ENCODE measurements at places on chromosomes 11 and 22. TPM values are rescaled to one million over a fixed set of nuclear protein-coding genes. Genes with fewer than 3 reads are reported as not detected.

Gene PNPLA5
- not detected for total RNA-seq

Gene AASDHPPT
- 69.2 TPM for total RNA-seq

Gene SLC22A12
- total RNA-seq: not detected

Gene SCN3B
- total RNA-seq: 0.11 TPM

Gene KRTAP5-10
- 0.53 TPM for total RNA-seq

DNA sequence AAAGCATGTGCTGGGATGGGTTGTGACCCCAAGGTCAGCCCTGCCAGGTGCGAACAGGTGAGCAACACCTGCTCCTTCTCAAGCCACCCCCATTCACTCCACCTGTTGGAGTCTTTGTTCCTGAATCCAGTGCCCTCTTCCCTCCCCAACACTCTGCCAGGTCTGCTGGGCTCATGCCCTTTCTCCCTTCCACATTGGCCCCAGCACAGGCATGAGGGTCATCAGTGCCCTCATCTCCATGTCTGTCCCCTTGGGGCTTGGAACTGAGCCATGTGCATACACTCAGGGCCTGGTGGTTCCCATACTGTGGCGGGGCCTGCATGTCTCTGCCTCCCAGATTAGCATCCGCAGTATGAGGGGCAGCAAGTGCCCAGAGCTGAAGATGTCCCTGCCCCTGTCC lies 19.1 kb downstream of the RFPL2 start:
- no peak for DNase-seq

- DNase-seq: no peak
Measured at GRCh38 chr11:76234416-76235232, 28.3 kb upstream of the WNT11 start.

- DNase-seq: no peak
Measured at GRCh38 chr11:45858751-45859398, 11.6 kb downstream of the CRY2 start.

DNA sequence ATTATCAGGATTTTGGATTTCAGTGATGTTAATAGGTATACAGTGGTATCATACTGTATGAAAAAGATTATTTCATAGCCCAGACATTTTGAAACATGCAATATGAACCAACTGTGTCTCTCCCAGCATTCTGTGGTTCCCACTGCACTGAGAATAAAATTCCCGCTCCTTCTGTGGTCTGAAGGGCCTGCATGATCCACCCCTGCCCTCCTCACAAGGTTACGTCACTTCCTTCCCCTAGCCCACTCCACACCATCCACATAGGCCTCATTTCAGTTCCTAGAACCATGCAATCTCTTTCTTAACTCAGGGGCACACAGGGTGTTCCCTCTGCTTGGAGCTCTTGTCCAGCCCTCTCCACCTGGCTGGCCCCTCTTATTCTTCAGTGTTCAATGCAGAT lies 103.1 kb downstream of the TSPAN18 start:
- DNase-seq: no peak

DNA sequence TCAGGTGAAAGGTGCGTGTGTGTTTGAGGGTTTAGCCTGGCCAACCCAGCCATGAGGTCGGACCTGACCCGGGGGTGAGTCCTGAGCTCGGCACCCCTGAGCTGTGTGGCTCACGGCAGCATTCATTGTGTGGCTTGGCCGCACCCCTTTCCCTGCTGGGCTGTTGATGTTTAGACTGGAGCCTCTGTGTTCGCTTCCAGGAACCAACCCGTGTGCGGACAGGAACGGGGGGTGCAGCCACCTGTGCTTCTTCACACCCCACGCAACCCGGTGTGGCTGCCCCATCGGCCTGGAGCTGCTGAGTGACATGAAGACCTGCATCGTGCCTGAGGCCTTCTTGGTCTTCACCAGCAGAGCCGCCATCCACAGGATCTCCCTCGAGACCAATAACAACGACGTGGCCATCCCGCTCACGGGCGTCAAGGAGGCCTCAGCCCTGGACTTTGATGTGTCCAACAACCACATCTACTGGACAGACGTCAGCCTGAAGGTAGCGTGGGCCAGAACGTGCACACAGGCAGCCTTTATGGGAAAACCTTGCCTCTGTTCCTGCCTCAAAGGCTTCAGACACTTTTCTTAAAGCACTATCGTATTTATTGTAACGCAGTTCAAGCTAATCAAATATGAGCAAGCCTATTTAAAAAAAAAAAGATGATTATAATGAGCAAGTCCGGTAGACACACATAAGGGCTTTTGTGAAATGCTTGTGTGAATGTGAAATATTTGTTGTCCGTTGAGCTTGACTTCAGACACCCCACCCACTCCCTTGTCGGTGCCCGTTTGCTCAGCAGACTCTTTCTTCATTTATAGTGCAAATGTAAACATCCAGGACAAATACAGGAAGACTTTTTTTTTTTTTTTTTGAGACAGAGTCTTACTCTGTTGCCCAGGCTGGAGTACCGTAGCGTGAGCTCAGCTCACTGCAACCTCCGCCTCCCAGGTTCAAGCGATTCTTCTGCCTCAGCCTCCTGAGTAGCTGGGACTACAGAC lies 53.9 kb upstream of the PPP6R3 start:
- no peak for DNase-seq

DNA sequence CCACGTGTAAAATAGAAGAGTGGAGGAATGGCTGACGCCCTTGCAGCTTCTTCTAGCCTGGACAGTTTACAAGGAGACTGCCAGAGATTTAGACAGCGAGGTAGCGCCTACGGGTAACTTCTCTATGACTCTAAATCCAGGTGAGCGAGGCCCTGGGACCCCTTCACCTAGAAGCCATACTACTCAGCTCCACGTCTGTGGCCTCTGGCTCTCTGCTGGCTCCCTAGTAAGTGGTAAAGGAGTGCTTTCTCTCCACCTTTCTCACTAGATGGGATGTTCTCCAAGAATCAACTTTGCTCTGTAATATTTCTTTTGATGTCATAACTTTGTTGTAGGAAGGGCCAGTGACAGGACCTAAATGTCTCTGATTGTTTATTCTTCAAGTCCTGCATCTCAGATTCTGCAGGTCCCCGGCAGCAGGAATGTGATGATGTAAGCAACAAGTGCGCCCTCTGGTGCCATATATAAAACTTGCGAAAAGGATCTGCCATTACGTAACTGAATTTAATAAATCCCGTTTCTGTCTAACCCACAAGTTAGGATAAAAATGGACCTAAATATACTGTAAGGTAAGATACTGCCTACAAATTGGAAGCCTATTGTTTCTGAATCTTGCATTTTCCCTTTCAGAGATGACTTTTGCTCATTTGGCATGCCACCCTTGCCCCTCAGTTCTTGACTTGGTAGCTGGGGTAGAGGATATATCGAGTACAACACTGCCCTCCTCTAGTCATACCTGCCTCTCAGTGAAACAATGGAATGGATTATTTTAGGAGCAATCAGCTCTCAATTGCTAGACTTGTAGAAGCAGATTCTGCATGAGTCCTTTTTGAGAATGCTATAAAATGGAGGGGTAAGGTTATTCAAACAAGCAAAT lies 11.0 kb upstream of the PTPN5 start:
- peak; percentile 73 for DNase-seq

- no peak for DNase-seq
Measured at GRCh38 chr11:73409431-73409830, 33.2 kb downstream of the RELT start.

GRCh38 chr11:106821826-106822225 lies 196.4 kb downstream of the GUCY1A2 start:
- DNase-seq: no peak

- no peak for DNase-seq
Measured at GRCh38 chr11:68546555-68546954, 86.0 kb downstream of the PPP6R3 start.

DNA sequence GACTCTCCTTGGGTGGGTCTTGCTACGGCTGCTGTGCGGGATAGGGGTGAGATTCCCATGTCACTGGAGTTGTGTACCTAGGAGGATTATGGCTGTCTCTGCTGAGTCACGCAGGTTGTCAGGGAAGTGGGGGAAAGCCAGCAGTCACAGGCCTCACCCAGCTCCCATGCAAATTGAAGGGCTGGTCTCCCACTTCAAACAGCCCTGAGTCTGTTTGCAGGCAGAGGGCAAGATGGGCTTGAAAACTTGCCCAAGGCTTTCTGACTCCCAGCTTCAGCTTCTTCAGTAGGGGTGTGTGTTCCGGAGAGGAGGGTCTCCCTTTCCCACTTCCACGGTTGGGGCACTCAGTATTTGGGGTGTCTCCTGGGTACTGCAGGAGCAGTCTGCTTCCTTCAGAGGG lies 10.9 kb upstream of the SC5D start:
- DNase-seq: no peak

- peak; percentile 78 for DNase-seq
Measured at GRCh38 chr11:110479108-110480101, 49.7 kb downstream of the FDX1 start.

- DNase-seq: no peak
Measured at GRCh38 chr11:65997286-65997685, 4.7 kb downstream of the EIF1AD start.

DNA sequence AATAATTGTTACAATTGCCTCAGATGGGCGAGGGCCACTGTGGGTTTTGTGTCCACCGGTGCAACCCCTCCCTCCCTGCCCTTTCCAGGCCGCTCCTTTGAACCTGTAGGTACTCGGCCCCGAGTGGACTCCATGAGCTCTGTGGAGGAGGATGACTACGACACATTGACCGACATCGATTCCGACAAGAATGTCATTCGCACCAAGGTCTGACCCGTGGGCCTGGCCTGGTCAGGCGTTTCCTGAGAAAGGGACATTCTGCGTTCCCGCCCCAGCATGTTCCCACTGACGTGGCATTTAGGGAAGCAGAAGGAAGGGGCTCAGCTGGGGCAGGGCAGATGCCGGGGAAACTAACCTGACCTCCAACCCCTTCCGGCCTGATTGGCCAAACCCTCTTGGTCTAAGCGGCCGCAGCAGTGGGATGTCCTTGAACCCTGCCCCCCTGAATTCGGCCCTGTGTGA lies 10.1 kb downstream of the SIDT2 start:
- DNase-seq: no peak

GRCh38 chr11:46055371-46055770 lies 65.9 kb downstream of the PHF21A start:
- DNase-seq: peak; percentile 92

DNA sequence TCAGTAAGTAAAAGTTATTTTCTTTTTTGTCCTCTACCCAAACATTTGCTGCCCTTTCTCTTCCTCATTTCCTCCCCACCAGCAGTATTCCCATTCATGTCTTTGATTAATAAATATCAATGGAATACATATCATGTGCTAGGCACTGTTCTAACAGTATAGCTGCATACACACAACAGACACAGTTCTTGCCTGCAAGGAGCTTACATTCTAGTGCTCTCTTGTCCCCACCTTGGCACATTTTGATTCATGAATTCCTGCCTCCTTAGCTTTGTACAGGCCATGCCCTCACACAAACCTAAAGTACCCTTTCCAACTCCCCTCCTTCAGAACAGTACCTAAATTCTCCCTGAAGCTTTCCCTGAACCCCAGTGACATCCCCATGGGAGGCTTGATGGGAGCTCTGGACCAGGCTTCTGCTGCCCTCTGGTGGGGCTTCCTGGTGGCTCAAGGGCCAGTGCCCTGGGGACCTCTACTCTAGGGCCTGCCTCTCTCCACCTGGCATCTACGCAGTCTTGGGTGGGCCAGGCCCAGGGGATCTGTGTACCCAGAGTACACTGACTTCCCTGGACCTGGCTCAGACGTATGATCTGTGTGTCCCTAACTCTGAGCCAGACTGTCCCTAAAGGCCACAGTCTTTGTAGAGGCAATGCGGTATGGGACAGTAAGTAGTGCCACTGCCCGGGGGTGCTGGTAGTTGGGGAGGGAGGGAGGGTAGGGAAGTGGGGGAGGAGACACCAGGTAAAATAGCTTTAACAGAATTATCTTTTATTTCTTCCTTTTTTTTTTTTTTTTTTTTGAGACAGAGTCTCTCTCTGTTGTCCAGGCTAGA lies 14.1 kb downstream of the RPS13 start:
- DNase-seq: peak; percentile 74

DNA sequence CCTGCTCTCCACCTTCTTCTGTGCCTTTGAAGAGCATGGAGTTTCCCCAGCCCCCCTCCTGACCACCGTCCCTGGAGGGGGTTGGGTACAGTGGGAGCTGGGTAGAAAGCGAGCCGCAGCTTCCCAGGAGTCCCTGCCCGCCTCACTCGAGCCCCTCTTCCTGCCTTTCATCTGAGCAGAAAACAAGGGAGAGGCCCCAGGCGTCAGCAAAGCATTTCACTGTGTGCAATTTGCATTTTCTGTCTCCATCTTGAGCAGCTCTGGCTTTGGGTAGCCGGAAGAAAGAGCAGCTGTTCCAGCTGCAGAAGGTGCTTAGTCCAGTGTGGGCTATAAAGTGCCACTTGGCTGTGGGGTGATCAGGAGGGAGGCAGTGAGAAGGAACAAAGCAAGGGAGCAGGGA lies 229.7 kb downstream of the CEP164 start:
- no peak for DNase-seq

DNA sequence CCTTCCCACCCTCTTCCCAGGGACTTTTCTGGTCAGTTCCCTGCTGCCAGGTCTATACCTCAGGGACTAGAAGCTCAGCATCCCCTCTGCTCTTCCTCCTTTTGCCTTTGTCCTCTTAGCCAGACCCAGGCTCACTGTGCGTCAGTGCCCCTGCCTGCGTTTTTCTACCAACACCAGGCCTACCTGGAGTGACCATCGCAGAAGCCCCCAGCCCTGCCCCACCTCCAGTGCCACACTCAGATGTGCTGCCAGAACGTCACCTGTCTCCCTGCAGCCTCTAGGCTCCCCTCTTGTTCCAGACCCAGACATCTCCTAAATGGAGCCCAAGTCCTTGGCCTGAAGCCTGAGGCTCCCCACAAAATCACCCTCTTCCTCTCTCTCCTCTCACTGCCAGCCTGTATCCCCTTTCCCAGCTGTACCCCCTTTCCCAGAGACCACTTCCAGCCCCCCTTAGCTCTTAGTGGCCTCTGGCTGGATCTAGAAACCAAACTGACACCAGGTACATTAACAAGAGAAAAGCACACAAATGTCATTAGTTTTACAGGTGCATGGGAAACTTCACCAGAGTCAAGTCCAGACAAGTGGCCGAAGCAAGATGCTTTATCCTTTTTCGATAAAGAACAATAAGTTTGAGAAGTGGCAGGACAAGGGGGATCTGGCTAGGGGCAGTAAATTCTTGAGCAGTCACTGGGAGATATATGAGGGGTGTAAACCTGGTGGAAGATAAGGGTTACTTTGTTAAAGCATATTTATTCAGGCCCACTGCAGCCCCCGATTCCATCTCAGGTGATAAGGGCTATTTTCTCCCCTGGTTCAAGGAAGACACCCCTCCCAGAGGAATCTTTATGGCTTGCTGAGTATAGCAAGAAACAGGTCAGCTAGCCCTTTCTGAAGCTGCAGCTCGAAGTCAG lies 61.5 kb downstream of the BCR start:
- no peak for DNase-seq
